NCI-H1436 treated with DMSO at 0.1 percent for 48 hours (cell line): ENCODE measurements at places on chromosomes 13 and 19.

GRCh38 chr19:46723023-46723461 lies 6.1 kb upstream of the PRKD2 start:
- DNase-seq, result no peak

GRCh38 chr19:963486-963951 lies 20.6 kb upstream of the WDR18 start:
- no peak for DNase-seq

DNA sequence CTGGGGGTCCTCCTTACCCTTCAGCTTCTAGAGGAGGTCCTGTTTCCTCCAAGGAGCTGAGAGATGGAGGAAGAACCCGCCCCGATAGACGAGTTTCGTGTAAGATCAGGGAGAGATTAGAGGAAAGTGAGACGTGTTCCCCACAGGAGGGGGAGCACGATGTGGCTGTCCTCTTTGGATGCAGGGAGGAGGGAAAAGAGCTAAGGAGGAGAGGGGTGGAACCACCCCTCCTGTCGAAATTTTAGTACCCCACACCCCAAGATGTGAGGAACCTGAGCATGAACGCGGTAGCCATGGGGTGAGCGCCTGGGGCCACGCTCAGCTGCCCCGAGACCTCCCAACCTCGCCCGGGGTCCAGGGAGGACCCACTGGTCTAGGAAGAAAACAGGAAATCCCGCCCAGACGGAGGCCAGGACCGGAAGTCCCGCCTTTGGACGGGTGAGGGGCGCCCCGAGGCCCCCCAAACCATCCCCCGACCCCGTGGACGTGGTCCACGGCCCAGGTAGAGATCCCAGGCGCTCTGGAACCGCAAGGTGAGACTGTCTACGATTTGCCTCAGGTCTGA lies 1.2 kb downstream of the AKT1S1 start:
- no peak for DNase-seq

GRCh38 chr19:45404557-45405434 lies at the start of gene PPP1R13L:
Gene PPP1R13L (minus strand): TSS chr19:45405069. CDS start chr19:45398318, 6,751 bp downstream.
- peak; percentile 8 for DNase-seq

DNA sequence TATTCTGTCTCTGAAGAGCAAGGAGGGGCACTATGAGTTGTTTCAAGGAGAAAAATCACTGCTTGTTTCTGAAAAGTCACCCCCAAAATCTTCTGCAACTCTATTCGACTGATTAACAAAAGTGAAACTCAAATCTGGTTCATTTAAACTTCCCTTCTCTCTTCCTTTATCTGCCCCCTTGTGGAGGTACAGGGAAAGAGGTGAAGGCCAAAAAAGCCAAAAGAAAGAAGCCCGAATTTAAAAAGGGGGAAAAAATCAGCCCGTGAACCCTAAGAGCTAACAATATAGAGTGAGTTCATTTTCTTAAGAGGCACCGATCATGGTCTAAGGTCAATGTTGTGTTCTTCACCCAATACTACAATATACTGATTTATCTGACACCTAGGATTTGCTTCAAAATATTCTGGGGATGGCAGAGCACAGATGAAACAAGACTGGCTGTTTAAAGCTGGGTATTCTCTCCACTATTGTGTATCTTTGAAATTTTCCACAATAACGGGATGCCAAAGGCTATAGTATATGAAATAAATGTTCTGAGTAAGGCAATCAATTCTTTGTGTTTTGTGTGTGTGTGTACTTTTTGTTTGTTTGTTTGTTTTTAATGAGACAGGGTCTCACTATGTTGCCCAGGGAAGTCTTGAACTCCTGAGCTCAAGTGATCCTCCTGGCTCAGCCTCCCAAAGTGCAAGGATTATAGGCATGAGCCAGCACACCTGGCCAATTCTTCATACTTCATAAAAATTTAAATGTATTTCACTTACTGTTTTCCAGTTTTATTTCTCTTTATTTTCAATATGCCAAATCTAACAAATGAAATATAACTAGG lies 55.0 kb upstream of the EEF1AKMT1 start:
- DNase-seq, result no peak

DNA sequence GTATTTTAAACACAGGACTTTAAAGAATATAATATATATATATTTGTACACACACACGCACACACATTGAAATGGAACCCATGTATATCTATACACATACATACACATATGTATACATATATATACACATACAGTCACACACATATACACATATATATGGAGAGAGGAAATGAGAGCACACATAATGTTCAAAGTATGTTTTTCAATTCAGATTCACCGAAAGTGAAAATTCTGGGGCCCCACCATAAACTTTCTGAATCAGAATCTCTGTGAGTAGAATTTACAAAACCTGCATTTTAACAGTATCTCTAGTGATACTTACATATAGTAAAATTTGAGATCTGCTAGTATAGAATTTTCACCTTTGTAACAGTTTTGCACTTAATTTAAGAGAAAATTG lies 60.4 kb upstream of the OBI1 start:
- DNase-seq, result no peak

DNA sequence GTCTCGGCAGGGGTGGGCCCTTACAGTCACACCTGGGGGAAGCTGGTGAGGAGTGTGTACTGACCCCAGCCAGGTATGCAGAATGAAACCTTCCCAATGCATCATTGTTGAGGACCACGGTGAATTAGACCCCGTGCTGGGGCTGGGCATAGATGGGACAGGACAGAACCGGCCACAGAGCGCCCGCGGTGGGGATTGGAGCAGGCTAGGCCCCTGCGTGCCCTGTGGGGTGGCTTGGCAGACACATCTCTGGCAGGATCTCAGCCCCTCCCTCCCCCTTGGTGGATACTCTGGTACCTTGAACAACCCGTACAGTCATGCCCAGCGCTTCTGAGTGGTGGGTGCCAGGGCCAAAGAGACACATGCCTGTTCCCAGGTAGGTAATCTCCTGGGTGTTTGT lies 200.6 kb downstream of the TEX29 start:
- DNase-seq, result no peak

DNA sequence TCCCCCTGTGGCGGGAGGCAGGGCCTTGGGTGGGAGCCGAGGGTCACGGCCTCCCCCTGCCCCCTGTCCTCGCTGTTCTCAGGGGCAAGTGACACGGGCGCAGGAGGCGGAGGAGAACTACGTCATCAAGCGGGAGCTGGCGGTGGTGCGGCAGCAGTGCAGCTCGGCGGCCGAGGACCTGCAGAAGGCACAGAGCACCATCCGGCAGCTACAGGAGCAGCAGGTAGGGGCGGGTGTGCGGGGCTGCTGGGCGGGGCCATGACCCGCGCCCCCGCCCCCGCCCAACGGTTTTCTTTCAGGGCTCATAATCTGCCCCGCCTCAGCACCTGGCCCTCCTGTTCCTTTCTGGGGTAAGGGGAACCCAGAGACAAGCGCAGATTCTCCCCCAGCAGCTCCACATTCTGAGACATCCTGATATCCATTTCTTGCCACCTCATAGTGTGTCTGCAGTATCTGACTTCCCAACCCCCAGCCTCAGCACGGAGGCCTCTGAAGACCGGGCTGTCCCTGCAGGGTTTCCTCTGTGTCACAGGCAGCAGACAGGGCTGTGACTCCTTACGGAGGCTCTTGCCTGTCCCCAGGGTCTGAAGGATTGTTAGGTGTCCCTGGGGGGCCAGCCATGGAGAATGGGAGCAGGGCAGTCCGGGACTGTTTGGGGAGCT lies 15.9 kb downstream of the PRR36 start:
- DNase-seq, result peak; percentile 70

DNA sequence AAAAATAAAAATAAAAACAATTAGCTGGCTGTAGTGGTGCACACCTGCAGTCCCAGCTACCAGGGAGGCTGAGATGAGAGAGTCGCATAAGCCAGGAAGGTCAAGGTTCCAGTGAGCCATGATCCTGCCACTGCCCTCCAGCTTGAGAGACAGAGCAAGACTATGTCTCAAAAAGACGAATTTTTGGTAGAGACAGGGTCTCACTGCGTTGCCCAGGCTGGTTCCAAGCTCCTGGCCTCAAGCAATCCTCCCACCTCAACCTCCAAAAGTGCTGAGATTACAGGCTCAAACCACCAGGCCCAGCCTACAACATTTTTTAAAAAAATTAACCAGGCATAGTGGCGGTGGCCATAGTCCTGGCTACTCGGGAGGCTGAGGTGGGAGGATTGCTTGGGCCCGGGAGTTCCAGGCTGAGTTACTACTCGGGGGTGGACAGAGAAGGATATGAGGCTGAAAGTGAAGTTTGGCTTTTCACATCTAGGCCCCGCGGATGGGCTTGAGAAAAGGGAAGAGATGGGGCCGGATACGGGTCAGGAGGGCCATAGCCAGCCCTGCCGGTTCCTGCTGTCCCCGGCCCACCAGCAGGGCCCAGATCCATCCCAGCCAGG lies 10.2 kb downstream of the NDUFA11 start:
- DNase-seq, result no peak

DNA sequence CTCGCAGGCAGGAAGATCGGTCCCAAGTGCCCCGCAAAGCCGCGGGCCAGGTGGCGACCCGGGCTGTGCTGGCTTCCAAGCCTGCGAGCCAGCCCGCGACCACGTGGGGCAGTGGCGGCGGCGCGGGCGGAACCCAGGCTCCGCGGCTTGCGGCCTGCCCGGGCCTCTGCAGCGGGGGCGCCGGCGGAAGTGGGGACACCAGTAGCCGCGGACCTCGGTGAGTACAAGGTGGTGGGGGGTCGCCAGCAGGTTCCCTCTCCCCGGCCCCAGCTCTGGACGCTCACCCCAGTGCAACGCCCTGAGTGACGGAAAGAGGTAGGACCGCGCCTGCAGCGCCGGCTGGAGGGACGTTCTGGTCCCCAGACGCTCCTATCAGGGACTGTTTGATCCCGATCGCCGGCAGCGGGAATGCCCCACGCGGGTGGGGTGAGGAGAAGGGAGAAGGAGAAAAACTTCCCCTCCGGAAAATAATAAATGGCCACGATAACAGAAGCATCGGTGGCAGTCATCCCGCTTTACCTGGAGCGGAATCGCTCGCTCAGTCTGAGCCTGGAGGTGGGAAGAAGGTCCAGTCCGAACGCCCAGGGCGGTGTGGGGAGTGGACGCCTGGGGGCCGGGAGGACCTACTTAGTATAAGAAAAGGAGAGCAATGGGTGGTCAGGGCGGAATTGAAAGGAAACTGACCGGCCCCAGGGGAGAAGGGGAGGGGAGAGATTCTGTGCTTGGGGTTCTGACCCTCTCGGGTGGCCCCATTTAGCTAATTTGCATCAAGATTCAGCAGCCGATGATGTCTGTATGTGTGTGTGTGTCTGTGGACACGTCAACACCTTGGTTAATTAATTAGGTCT lies at the start of gene GEMIN7:
GEMIN7 (plus strand) TSS at position 198 of the 848 bp plus-strand sequence. CDS start 10,855 bp downstream, outside the sequence.
- DNase-seq, result no peak

DNA sequence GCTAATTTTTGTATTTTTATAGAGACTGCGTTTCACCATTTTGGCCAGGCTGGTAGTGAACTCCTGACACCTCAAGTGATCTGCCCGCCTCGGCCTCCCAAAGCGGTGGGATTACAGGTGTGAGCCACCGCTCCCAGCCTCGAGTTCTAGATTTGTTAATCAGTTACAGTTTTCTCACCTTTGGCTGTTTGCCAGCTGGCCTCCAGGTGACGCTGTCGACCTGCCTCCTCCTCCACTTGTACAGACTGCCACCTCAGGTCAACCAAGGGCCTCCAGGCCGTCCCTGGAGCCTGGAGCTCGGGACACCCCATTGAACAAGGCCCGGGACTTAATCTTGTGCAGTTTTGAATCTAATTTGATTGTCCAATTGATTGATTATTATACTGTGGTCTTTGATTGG lies 45.5 kb downstream of the IER2 start:
- DNase-seq, result no peak

DNA sequence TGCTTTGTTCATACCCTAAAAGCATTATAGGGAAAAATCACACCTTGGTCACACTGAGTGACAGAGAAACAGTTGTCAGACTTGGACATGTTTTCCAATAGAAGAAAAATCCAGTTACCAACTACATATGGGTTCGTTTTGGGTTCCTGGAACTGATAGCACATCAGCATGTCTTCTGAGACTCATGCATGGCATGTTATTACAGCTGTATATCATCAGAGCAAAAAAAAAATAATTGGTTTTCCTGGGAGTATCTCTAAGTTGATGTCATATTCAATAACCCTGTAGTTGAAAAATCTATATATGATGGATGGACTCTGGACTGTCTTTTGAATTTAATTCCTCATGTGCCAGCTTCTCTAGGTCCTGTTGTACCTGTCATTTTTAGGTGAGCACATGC lies 211.6 kb downstream of the DNAJC15 start:
- no peak for DNase-seq

DNA sequence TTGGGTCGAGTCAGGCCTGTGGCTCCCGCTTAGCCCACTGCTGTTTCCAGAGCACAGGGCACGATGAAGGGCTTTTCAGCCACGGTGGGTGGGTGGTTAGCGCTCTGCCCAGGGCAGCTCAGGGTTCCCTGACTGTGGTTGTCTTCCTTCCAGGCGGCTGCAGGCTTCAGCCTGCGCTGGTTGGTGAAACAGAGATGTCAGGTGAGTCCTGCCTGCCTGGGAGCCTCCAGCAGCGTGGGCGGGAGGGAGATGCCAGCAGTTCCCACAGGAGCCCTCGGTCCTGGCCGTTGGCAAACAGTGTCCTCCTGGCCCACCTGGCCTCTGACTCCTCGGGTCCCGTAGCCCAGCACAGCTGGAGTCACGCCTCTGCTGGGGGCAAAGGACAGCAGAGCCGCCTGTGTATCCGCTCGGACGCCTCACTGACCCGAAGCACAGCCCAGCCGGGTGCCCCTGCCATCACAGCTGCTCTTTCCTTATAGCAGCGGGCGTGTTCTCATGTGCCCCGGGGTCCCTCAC lies 9.7 kb downstream of the ADAT3 start:
- DNase-seq, result no peak

GRCh38 chr19:39133431-39134270 lies 8.1 kb downstream of the PAK4 start:
- no peak for DNase-seq

GRCh38 chr19:23776507-23777205 lies 18.0 kb upstream of the ZNF681 start:
- DNase-seq, result no peak

DNA sequence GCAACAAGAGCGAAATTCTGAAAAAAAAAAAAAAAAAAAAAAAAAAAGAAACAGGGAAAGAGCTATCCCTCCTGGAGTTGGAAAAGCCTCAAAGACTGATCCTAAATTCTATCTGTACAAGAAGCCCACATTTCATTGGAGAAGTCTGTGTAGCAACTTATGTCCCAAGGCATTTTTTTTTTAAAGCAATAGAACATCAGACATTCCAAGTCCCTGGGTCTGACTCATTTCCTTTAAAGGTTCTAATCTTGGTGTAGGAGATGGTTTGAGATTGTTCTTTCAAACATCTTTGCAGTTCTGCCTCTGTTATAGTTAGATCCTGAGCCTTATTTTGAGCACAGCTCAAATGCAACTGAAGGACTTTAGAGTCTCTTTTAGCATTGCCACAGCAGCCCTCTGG lies 706.5 kb upstream of the MIR17HG start:
- no peak for DNase-seq

DNA sequence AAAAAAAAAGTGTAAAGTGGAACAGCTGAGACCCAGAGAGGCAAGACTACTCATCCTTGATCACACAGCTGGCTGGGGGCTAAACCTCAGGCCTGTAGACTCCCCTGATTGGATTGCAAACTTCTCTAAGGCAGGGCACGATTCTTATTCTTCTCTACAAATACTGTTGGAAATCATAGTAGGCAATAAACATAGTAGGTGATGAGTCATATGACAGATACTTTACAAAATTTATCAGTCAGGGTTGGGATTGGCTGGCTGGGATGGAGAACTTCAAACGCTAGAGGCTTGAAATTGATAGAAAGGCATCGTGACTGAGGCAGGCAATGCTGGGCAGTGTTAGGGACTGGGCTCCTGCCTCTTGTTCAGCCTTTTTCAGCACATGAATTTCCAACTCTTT lies 5.9 kb upstream of the MATK start:
- no peak for DNase-seq
